Right kidney (tissue), 9 donors: ENCODE measurements at places on chromosomes 13 and 19.
A peak's percentile ranks its signal among the peaks of the same experiment; 100 is the strongest.

GRCh38 chr19:979318-979741, 4.8 kb upstream of the WDR18 start:
- no peak for DNase-seq

- no peak for DNase-seq
Measured at GRCh38 chr13:29361716-29362115, 233.8 kb downstream of the SLC7A1 start.

DNA sequence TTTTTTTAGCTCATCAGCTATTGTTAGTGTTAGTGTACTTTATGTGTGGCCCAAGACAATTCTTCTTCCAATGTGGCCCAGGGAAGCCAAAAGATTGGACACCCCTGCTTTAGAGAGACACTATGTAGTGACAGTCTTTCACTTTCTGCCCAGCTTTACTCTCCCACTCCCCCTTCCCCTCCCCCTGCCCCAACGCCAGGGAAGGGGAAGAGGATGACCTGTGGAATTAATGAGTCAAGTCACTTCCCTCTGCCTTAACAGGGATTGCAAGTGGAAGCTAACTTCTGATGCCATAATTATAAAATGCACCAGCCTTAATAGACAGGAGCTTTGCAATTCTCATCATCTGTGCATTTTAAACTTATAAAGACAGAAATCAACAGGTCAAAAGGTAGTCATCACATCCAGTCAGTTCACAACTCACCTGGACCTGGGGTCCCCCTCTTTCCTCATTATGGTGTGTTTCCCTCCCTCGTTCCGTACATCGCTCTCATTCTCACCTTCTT, 1.6 kb downstream of the ZNF415 start:
- no peak for DNase-seq

DNA sequence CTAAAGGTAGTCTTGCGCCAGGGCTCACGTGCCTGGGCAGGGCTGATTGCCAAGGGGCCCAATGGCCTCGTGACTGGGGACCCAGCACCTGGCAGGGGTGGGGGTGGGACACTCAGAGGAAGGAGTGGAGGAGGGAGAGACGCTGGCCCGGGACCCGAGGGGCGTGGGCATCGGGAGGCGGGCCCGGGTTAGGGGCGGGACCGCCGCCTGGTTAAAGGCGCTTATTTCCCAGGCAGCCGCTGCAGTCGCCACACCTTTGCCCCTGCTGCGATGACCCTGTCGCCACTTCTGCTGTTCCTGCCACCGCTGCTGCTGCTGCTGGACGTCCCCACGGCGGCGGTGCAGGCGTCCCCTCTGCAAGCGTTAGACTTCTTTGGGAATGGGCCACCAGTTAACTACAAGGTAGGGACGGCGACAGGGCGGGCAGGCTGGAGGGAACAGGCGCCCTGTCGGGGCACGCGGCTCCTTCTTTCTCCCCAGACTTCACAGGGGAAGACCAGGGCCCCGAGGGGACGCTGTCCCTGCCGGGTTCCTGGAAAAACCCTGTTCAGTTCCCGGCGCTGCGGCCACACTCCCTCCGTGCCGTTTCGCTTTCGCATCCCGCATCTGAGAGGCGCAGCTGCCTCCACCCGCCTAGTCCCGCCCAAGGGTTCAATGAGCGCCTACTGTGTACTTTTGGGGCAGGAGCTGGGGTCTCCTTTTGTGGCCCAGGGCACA, at the start of gene IFI30:
IFI30 (plus strand) TSS at position 242 of the 717 bp plus-strand sequence; CDS start at position 271, 29 bp downstream.
- peak; percentile 58 for DNase-seq

GRCh38 chr13:23898101-23898500, 799 bp upstream of the C1QTNF9B start:
- no peak for DNase-seq

GRCh38 chr13:61294467-61295191, 121.0 kb downstream of the PCDH20 start:
- DNase-seq: peak; percentile 31

DNA sequence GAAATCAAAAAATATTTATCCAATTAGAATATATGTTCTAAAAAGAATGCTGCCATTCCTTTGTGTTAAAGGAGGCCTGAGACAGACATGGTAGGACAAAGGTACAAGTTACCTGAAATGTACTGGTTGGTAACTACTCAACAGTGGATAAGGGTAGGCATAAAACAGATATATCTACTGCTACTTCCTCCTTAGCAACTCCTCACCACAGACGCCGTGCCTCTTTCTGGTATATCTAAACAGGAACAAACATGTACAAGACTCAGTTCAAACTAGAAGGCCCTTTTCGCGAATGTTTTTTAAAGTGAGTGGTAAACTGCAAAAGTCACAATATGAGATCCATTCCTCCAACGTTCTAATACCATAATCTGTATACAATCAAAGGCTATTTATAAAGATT, 86.9 kb downstream of the TBC1D4 start:
- no peak for DNase-seq

- DNase-seq: no peak
Measured at GRCh38 chr13:79360095-79360494, 46.0 kb downstream of the RBM26 start.

DNA sequence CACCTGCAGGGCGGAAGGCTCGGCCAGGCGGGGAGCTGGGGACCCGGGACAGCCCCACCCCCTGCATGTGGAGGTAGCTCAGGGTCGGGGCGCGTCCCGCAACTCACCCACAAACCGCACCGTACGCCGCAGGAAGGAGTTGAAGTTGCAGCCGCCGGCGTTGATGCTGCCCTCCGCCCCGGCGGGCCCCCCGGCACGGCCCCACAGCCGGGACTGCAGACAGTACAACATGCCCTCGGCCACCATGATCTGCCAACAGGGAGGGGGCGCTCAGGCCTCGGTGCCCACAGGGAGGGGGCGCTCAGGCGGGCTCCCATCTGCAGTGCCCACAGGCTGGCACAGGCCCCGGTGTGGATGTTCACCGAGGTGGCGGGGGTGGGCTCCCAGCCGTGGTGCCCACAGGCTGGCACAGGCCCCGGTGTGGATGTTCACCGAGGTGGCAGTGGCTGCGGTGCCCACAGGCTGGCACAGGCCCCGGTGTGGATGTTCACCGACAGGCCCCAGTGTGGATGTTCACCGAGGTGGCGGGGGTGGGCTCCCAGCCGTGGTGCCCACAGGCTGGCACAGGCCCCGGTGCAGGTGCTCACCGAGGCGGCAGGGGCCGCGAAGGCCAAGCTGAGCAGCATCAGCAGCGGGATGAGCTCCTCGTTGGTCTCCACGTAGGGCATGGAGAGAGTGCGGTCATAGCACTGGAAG, 6.5 kb downstream of the PLPPR3 start:
- DNase-seq: no peak

DNA sequence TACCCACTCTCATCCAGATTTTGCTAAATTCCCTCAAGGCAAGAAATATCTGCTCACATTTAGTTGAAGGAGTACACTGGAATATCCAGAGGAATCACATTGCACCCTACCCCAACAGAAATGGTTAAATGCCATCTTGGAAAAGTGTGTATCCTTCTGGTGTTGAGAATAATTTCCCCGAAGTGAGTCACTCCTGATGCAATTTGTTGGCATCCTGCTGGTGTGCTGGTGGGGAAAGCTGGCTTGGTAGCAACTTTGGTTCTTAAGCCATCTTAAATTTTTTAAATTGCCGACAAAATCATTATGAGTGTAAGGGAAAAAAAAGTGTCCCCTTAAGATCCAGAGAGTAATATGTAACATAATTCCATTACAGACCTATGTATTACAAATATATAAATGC, 337.3 kb upstream of the DACH1 start:
- no peak for DNase-seq

GRCh38 chr13:49063011-49063410, 87.3 kb downstream of the FNDC3A start:
- no peak for DNase-seq

DNA sequence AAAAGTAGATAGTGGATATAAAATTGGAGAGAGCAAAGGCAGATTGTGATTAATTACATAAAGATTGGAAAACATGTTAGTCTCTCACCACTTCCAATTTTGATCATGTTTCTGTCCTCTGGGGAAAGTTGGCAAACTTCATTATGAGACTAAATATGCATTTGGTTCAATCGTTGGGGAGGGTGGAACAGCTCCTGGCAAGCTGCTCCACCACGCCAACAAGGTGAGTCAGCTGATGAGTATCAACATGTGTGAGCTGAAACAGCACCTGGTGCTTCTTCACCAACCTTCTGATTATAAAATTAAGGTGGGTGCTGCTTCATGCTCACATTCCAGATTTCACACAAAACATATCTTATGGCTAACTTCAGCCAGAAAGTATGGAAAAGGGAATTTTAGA, 1784.6 kb downstream of the SLITRK5 start:
- no peak for DNase-seq

DNA sequence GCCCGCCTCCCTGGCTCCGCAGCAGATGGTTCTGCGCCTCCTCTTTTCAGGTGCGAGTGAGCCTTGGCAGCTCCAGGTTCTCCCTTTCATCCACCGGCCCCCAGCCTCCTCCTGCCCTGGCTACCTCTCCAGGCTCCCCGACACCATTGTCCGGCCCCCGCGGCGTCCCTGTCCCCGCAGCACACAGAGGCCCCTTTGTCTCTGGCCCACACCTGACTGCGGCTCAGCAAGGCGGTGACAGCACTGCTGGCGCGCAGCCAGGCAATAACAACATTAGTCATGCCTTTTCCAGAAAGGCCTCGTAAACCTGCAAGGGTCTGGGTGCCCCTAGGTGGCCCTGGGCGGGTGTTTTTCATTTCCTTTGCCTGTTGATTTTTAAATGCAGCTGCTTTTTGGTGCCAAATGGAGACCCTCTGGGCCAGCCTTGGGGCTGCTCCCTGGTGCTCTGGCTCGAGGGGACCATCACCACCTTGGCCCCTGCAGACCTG, 73.2 kb upstream of the MEDAG start:
- DNase-seq: peak; percentile 68

DNA sequence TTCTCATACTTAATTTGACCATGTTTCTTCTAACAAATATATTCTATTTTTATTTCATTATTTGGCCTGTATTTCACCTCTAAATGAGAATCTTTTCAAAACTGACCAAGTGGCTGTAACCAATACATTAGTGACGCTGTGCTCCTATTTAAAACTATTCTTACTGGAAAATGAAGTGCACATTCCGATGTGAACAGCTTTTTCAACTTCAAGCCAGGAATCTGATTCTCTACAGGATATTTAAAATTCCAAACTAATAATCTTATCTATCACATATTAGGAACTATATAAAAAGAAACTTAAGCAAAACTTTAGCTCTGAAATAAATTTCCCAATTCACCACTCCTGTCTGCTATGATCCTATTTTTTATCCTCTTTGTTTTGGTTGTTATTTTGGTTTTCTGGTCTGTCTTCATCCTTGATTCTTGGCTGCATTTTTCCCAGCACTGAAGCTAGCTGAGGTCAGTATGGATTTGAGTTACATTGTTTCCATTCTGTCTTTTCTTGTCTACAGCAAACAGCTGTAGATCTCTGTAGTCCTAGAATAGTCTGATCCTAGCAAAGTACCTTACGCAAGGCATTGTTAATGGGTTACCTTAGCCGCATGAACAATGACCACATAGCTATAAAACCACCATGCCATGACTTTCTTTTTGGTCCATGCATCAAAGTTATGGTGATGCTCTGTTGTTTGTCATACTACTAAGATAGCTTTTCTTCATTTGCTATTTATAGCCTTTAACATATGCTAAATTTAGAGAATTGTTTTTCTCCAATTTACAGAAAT, 748.6 kb upstream of the SPRY2 start:
- DNase-seq: no peak

GRCh38 chr19:12782424-12783290, 7.3 kb upstream of the HOOK2 start:
- DNase-seq: peak; percentile 92

DNA sequence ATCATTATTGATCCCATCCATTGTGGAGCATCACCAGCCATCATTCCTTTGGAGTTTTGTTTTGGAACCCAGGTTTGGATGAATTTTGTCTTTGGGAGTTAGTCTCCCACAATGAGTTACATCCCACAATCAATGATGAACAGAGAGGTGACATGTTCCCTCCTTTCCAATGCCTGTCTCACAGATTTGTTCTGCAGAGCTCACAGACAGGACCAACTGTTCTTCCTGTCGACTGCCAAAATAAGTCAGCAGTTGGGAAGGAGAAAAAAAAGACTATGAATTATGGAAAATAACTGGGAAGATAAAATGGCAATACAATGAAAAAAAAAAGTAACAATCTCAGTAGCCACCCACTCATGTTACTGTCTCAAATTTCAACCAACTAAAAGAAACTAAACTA, 489.1 kb downstream of the MYO16 start:
- no peak for DNase-seq
